ENCODE measurements at places on chromosomes 4 and X.

- peak; percentile 59 for DNase-seq
Observed at GRCh38 chr4:40750461-40751258, 905 bp downstream of the NSUN7 start.

GRCh38 chrX:36908801-36909675 is 99.1 kb upstream of the FAM47C start:
- no peak for DNase-seq

- DNase-seq = no peak
Observed at GRCh38 chrX:132491191-132491590, 2.4 kb upstream of the MBNL3 start.

DNA sequence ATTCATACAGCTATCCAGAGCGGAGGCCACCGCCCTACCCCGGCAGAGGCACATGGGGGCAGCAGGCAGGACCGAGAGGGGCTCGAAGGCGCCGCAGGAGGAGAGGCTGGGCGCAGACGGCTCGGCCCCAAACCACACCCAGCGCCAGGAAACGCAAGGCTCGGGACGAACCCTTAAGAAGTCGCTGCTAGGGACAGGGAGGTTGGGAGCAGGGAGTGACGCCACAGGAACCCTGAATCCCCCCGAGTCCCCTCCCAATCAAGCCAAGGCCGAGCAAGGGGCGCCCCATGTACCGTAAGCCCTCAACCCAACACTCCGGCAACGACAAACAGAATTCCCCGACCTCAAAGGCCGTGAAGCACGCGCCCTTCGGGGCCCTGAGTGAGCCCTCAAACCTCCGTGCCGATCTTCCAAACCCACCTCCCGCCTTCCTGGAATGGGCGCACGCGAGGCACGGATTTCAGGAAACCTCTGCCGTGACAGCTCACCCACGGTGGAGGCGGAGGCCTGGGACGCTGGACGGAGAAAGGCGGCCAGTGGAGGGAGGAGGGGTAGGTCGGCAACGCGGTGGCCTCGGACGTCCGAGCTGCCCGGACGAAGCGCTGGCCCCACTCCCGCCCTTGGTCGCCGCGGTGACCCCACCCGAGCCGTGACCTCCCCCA is 1.8 kb downstream of the ZFYVE28 start:
- peak; percentile 66 for DNase-seq

GRCh38 chr4:138916763-138917162 is 98.8 kb upstream of the NOCT start:
- no peak for DNase-seq

- DNase-seq = no peak
Observed at GRCh38 chr4:187176261-187176910, 452.7 kb upstream of the FAT1 start.

- no peak for DNase-seq
Observed at GRCh38 chrX:51837921-51838320, 55.5 kb upstream of the MAGED1 start.

- no peak for DNase-seq
Observed at GRCh38 chrX:67601771-67602170, 58.0 kb downstream of the AR start.

GRCh38 chrX:110419512-110419911 is 60.9 kb downstream of the RTL9 start:
- DNase-seq = no peak

DNA sequence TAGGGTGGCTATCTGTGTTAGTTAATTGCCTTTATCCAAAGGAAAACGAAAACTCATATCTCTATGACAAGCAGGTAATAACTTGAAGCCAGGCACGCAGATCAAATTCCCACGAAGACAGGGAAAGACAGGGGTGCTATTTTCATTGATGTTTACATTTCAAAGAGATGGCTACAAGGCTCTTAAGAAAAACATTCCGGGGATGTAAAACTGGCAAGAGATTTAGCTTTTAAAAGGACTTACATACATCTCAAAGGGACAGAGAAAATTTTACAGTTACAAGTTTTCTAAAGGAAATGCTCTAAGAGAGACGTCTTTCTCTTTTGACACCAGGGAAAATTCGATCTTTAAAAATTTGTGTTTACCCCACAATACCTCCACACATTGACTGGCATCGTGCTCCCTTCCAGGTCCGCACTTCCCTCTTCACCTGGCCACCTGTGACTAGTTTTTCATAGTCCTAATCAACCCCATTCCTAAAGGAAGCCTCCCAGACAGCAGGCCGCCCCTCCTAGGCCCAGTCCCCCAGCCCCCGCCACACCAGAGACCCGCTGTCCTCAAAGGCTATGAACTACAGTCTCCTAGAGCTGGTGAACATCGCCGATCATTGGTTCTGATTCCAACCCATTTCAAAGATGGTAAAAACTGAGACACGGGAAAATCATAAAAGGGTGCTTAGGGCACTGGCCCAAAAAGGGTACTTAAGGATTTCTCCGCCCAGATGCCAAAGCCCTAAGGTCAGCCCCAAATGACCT is 649 bp upstream of the ARAF start:
- DNase-seq = no peak

- DNase-seq = no peak
Observed at GRCh38 chrX:74925225-74926088, at the start of gene NEXMIF. TSS of gene NEXMIF (minus strand) at chrX:74925452.

DNA sequence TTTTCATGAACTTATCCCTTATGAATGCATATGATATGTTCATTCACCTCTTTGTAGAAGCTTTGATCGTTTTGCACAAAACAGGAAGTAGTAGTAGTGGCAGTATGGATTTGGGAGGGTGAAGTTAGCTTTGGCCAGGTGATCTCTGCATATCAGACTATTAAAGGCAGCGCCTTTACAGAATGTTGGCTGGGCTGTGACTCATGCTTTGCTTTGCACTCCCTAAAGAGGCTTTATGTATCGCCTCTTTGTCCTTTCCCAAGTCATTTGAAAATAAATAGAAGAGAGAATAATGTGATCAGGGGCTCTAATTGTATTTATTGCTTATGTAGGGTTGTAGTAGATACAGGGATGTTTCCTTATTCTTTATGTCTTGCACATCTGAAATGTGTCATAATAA is 50.4 kb downstream of the SHROOM3 start:
- DNase-seq = no peak

GRCh38 chr4:123398853-123399626 is 2.4 kb downstream of the SPRY1 start:
- peak; percentile 87 for DNase-seq

DNA sequence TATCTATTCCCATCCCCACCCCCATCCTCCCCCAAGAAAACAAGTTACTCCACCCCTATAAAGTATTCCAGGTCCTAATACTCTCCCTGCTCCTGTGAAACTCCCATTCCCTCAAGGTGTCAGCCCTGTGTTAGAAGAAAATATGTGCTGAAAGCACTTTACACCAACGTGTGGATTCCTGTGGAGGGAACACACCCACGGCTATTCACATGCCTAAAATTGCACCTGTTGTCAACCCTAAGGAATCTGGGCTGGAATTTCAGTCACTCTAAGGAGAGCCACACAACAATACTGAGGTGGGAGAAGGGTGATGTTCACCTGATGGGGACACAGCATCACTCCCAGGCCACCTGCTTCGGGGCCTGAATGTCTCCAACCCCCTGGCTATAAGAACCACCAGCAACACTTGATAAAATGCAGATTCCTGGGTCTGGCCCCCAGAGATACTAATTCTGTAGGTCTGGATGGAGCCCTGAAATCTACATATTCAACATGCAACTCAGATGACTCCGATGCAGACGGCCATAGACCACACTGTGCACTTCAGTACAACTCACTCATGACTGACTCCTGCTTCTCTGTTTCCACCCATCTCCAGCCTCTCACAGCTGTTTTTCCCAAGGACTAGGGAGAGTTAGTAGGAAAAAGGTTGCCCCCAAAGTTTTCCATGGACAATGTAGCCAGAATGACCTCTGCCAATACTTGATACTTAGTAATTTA is 15.8 kb downstream of the SCD5 start:
- peak; percentile 19 for DNase-seq

- DNase-seq = no peak
Observed at GRCh38 chr4:176150356-176150682, 45.1 kb downstream of the SPATA4 start.

- DNase-seq = no peak
Observed at GRCh38 chr4:86330961-86331742, 28.7 kb downstream of the MAPK10 start.

- no peak for DNase-seq
Observed at GRCh38 chrX:39169976-39170375, 368.7 kb downstream of the MID1IP1 start.

DNA sequence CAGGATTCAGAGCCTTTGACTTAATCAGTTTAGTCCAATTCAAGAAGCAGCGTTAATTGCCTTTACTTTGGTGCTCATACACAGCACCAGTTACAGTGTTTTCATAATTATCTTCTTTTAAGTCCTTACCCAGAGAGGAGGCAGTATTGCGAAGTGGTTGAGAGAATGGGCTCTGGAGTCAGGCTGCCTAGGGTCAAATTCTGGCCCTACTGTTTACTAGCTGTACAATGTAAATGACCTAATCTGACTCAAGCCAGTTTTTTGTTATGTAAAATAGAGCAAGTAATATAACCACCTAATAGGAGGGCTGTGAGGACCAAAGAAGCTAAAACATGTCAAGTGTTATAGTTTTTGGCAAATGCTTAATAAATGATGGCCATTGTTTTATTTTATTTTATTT is 27.6 kb downstream of the WDR44 start:
- no peak for DNase-seq

DNA sequence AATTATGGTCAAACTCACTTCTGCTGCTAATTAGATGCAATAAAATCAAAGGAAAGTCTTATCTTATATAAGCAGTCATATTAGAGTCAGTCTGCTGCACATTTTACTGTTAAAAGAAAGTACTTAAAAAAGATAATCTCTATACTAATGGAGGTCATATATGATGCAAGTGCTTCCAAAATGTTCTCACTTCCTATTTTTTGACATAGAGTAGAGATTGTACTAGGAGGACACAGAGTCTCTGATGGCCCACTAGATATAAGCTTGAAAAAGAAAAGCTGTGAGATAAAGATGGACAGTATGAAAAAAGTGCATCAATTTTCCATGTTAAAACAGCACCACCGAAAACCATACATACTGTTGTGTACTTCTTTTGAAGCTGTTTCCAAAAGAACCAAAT is 196.9 kb downstream of the KLHL13 start:
- no peak for DNase-seq

DNA sequence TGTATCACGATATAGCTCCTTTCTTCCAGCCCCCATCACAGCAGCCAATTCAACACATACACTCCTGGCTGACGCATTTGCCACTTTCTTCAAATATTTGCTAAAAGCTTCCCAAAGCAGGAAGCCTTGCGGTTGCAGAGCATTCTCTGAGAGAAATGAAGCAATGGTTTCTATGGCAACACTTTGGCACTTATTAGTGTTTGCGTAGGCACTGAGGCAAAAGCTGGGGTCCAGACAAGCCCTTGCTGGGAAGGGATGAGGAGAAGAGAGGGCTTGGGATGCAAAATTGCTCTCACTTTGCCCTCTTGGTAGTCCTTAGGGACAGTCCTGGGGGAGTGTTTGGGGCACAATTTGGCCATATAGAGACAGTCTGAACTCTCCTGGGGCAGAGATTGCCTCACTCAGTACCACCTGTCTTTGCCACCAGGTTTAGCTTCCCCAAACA is 55.0 kb upstream of the PAK3 start:
- DNase-seq = no peak

DNA sequence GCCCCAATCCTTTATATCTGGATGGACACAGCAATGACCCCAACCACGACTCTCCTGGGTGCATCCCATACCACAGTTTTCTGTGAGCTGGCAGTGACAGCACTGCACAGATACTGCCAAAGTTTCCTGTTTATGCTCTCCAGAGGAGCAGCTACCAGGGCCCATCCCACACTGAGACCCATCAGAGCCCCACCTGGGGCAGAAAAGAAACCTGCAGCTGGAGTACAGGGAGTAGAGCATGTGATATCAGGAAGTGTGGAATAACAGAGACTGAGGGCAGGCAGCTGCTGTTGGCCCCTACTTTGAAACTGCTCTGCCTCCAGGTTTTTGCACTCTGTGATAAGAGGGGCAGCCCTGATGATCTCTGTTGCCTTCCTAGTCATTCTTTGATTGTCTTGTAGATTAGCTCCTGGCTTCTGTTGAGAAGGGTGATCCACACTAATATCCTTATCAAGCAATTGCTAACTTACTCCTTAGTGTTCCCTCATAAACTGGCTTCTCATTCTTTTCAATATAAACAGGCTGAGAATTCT is 526.3 kb upstream of the TECRL start:
- no peak for DNase-seq

- DNase-seq = no peak
Observed at GRCh38 chr4:35463251-35463952, 780.9 kb downstream of the ARAP2 start.

GRCh38 chr4:130851932-130852331 is 1756.0 kb downstream of the C4orf33 start:
- DNase-seq = no peak

- no peak for DNase-seq
Observed at GRCh38 chrX:69143530-69143929, 21.7 kb downstream of the PJA1 start.

DNA sequence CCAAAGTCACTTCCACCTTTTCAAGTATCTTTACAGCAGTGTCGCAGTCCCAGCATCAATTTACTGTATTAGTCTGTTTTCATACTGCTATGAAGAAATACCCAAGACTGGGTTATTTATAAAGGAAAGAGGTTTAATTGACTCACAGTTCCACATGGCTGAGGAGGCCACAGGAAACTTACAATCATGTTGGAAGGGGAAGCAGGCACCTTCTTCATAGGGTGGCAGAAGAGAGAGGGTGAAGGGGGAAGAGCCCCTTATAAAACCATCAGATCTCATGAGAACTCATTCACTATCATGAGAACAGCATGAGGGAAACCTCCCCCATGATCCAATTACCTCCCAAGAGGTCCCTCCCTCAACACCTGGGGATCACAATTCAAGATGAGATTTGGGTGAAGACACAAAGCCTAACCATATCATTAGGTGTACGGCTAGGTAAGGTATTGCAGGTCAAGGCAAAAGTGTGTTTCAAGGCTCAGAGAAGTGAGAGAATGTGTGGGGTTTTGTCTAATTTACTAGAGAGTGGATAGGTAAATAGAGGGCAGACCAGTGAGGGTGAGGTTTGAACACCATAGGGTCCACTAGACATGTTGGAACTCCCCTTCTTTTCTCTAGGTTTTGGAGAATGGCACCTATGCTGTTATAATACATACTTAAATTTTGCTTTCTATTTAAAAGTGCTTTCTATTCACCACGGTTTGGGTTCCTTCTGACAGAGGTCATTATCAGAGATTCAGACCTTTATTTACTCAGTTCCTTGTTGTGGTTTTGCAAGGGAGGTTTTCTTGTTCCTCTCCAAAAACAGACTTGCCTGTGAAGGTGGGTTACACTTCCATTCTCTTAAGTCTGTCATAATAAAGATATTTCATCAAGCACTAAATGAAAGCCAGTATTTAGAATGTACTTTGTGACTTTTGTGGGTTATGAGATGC is 186.6 kb downstream of the CPEB2 start:
- no peak for DNase-seq

DNA sequence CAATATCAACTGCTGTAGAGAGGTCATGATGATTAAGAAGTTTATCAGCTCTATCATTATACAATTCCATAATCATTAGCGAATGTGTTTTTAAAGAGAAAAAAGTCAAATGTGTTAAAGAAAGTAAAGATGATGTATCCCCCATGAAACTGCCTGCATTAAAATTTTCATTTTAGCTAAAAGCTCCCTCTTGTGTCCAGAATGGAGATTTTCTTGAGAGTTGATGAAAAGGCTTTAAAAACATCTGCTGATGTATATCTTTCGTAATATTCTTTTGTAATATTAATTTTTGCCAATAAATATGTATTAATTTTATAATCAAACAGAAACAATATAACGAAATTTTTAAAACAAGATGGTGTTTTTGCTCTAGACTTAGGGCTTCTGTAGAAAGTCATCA is 52.1 kb upstream of the LHFPL1 start:
- no peak for DNase-seq

GRCh38 chrX:39336671-39337311 is 535.5 kb downstream of the MID1IP1 start:
- no peak for DNase-seq
